Chondrocyte (in vitro differentiated cells): ENCODE measurements at places on chromosomes 1 and 21.

GRCh38 chr1:208131621-208132286 is 112.4 kb downstream of the PLXNA2 start:
- no peak for DNase-seq

DNA sequence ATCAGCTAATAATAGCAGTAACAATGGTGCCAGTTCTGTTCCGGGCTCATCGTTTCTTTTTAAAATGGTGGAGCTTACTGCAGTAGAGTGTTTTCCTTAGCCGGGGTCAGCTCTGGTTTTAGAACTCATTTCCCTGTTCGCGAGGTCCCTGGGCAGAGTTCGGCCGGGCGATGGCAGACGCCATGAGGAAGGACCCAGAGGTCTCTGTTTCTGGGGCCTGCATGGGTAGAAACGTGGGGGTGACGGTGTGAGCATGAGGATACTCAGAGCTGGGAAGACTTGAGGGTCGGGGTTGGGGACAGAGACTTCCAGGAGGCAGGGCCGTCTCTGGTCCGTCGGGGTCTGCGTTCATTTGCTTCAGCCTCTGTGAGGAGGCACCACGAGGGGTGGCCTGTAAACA is 38.8 kb downstream of the PRKCZ start:
- no peak for DNase-seq

GRCh38 chr1:176831150-176831549 is 333.4 kb downstream of the ASTN1 start:
- no peak for DNase-seq

DNA sequence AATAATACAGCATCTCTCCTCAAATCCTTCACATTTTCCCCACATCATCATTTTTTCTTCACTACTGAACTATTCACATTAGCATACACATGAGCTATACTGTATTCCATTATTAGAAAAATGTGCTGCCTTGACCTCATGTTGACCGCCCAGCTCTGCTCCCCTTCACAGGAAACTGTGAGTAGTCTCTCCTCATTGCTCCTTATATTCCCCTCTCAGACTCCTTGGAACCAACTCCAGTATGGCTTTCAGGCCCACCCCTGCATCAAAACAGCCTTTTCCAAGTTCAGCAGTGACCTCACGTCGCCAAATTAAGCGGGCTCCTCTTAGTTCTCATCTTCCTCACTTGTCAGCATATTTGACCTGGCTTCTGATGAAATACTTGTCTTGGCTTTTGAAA is 59.2 kb upstream of the SPAG17 start:
- DNase-seq, result no peak

DNA sequence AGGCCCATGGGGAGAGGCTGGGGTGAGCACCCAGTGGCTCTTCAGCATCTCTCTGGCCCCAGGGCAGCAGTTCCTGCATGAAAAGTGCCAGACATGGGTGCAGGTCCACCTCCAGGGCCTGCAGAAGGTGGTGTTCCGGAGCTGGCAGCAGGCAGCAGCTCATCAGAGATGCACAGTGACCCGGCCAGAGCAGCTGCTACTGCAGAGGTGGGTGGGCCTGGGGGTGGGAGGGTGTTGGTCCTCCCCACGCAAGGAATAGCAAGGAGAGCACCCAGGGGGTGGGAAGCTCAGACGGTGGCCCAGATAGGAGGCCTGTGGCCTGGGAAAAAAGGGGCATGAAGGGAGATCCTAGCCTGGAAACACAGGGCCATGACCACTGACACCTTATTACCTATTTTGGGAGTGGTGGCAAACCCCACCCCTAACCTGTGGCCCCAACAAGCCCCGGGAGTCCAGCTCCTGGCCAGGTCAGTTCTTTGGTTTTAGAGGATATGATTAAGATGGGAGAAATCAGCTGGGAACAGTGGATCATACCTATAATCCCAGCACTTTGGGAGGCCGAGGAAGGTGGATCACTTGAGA is 20.2 kb downstream of the C1orf167 start:
- DNase-seq, result no peak

- DNase-seq, result no peak
Measured at GRCh38 chr1:67716800-67717199, 31.8 kb downstream of the GADD45A start.

- DNase-seq, result no peak
Measured at GRCh38 chr1:194071205-194071604, 884.8 kb upstream of the B3GALT2 start.

GRCh38 chr1:169024255-169024654 is 82.2 kb upstream of the ATP1B1 start:
- DNase-seq, result no peak

DNA sequence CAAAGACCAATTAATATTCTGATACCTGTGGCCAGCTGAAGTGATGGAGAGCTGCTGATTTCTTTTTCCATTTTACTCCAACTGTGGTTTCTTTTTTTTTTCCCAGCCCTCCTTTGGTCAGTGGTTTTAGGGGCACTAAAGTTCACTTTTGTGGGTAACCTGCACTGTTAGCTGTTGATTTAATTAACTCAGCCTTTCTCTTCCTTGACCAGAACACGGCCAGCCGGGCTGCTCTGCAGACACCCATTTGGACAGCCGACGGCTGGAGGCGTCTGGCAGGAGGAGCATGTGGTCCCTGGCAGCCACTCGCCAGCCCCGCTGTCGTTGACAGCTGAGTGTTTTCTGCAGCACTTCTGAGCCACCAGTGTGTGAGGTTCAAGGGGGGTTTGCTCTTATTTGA is 136.2 kb upstream of the RUNX3 start:
- DNase-seq, result peak; percentile 54

DNA sequence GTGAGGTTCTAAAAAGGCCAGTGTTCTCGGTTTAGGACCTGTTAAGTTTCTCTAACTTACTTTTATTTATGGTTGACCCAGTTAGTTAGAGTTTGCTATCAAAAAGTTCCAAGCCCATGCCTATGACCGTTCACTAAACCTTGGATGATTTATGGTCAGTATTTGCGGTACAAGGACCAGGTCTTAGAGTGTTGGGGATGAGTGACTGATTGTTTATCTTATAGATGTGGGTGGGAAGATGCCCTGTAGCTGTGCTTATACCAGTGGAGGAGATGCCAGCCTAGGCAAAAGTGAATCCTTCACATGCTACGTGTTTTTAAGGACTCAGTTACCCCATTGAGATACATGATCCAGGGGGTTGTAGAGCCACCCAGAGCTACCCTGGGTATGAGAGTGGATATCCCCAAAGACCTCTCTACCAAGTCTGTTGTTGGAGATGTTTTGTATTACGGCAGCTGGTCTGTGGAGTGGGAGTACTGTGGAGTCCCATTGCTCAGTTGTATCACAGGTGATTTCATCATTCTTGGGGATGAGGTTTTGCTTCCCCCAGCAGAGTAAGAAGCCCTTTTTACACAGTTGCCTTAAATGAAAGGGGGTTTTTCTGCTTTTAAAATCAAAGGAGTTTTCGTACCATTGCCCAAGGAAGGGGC is 2.1 kb downstream of the SLC22A15 start:
- DNase-seq, result no peak

DNA sequence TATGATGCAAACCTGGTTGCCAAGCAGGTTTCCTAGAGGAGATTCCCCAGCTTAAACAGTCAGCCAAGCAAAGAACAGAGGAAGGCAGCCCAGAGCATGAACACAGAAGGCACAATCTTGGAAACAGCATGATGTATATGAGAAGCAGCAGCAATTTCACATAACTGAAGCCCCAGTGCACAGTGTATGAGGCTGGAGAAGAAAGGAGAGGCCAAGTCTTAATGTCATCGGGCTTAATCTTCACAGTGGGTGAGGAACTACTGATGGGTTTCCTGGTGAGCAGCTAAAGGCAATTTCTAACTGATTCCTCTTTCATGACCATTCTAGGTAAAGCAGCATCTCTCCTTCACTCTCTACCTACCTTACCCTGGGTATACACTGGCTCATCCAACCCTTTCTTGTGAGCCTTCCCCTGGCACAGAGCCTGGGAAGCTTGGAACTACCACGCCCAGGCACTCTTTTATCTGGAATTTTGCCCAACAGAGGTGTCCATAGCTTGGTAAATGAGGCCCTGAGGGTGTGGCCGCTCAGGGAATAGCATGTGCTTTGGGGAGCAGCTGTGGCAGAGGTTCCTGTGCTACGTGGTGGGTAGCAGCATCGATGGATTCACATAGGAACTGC is 22.0 kb downstream of the FYB2 start:
- no peak for DNase-seq

DNA sequence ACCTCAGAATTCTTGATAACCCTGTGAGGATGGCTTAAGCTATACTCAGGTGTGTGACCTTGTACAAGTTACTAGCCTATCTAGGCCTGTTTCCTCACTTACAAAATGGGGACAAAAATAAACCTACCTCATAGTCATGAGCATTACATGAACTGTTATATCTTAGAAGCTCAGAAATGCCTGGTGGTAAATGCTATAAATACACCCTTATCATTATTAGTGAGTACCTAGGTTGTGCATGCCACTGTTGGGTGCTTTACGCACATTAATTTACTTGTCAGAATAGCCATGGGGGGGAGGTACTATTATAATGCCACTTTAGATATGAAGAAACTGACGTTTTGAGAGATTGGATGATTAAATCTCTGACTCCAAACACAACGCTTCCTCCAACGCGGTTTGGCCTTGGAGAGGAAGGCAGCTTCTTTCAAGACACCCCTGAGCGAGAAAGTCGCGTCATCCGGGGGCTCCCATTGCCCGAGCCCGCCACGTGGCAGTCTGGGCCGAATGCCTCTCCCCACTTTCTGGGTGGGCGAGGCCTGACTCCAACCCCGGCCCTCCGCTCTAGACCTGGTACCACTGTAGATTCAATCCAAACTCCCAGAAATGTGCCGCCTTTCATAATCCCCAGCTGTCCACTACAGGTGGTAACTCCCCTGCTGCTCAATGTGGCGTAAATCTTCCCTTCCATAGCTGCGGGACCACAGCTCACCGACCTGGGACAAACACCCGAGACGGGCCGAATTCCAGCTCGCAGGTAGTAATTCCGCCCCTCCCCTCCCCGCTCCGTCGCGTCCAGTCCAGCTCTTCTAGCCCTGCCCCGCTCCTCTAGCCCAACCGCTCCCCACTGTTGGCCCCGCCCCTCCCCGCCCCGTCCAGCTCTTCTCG is 771 bp upstream of the RAD54L start:
- DNase-seq, result peak; percentile 92
